ENCODE measurements at places on chromosomes 4 and X.

GRCh38 chr4:108512615-108513505, 107.5 kb upstream of the RPL34 start:
- peak; percentile 30 for DNase-seq

GRCh38 chrX:44317181-44317580, 26.3 kb downstream of the EFHC2 start:
- DNase-seq: no peak

DNA sequence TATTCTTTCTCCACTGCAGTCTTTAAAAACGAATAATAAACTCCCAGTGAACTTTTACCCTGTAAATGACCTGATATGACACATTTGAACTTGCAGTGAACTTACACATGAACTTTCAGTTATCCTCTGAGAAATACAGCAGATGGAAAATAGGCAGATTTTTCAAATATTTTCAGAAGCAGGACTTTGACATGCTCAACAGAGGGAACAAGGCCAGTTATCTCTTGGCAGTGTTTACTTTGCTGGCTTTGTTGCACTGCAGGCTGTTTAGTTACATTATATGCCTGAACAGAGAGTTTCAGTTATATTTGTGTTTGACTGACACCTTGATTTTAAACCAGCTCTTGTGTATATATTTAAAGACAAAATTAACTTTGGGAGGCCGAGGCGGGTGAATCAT, 47.6 kb upstream of the FGG start:
- no peak for DNase-seq

GRCh38 chrX:114650351-114650750, 66.5 kb downstream of the HTR2C start:
- DNase-seq: peak; percentile 3

- DNase-seq: no peak
These were observed 36.9 kb downstream of the INTS6L start for GRCh38 chrX:135557344-135557743.

- no peak for DNase-seq
These were observed 102.4 kb upstream of the VCX2 start for GRCh38 chrX:8273451-8273895.

- no peak for DNase-seq
These were observed 36.2 kb downstream of the PAPSS1 start for GRCh38 chr4:107683873-107684272.
